Pancreas (tissue), 10 donors: ENCODE measurements at places on chromosomes 3 and 15.

DNA sequence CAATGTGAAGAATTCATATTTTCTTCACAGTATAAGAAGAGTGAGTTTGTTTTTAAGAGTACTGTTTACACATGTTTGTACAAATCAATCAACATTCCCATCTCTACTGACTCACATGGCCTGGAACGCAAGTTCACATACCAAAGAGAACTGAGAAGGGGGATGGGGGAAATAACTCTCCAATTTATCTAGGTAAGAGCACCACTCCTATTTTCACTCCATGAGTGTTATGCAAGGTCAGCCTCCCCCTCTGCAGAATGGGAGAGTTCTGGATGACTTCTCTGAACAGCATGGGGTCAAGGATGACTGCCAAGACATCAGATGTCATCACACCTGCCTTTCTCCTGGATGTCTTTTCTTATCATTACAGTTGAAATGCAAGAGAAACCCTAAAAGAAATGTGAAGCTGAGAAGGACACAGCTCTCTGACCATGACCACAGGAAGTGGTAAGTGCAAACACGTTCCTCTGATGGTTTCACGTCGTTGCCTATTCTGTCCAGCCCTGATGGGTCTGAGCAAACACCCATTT, 95.2 kb downstream of the SEMA6D start:
- DNase-seq: no peak

DNA sequence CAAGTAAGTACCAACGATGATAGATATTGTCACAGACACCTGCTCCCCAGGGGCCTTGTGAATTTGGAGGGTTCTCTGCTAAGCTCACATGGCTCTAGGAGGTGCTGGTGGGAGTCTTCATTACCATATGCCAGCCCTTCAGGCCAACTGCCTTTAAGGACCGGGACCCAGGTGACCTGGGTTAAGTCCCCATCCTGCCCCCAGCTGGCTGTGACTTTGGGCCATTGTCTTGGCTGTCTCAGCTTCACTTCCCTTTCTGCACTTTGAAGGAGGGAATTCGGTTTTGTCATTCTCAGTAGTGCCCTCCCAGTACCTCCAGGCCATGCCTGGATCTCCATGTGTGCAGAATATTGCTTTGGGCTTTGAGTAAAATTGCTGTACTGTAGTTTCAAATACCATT, 72.8 kb upstream of the ACAD9 start:
- DNase-seq: no peak

DNA sequence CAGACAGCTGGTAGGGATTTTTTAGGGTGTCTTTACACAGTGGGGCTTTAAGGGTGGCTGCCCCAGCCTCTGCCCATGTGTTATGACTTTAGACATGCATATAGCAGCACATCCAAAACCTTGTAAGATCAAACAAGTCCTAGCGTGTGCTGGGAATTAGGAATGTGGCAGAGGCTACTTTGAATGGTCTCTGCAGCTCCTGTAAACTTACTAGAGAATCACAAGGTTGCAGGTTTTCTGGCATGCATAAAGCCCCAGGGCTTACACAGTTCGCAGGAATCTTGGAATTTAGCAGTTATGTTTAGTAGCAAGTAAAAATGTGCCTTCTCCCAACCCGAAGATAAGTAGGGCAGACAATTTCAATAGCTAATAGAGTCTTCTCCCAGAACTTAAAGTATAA, 46.9 kb upstream of the COL6A6 start:
- no peak for DNase-seq

DNA sequence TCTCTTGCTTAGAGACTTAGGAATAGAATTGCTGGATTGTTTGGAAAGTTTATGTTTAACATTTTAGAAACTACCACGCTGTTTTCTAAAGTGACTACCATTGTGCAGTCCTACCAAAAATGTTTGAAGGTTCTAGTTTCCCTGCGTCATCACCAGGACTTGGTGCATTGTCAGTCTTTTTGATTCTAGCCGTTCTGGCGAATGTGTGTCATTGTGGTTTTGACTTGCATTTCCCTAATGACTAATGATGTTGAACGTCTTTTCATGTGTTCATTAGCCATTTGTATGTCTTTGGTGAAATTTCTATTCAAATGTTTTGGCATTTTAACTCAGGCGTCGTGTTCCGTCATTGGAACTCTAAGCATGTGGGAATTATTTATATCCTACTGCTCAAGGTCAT, 58.0 kb downstream of the CHD2 start:
- DNase-seq: no peak

DNA sequence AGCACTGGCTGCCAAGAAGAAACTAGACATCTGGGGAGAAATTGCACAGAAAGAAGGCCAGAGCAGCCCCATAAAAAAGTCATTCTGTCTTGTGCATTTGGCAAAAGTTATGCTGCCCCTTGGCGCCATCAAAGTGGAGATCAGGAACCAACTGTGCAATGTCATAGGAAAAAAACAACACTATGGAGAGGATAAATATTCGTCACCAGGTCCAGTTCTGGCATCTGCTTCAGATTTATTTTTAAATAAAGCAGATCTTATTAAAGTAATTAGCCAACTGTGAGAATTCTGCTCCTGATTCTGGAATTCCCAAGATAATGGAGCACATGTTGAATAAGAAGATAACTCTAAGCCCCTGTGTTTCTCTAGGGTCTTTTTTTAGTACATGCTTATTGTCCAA, 500.0 kb upstream of the IL12A start:
- no peak for DNase-seq

DNA sequence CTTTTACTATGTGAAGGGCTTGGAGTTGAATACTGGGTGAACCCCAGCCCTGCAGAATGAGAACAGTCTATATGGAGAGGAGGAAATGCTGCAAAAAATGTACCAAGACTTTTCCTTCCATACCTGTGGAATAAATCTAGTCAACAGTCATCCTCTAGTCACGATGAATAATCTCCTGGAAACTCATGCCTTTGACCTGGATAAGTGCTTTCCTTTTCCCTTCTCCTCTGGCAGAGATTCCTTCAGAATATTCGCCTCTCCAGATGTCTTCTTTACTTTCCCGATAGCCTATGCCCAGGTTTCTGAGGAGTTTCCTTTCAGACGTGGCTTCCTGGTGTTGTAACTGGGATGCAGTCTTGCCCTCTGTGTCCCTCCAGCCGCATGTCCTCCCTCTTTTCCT, 28.1 kb downstream of the CCNL1 start:
- DNase-seq: no peak

DNA sequence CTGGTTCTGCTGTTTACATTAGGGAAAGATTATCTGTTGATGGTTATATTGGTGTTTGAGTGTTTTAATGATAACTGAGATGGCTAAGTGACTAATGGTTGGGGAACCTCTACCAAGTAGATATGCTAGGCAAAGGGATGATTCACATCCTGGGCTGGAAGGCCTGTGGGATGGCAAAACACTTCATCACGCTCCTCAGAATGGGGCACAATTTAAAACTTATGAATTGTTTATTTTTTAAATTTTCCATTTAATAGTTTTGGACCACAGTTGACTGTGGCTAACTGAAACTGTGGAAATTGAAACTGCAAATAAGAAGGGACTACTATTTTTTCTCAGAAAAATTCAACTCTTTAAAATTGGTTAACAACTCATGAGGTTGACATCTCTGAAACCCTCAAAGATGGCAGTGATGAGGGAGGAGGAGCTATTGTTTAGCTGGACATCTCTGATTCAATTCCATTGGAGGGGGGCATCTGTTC, 100.5 kb upstream of the ZBED2 start:
- no peak for DNase-seq
